Stimulated activated CD4-positive, alpha-beta T cell treated with anti-CD3 and anti-CD28 coated beads, Interleukin-15, amount 100 ng/mL, for 48 hours (primary cell): ENCODE measurements at places on chromosomes 4 and X.

- no peak for DNase-seq
These were observed 1329.1 kb downstream of the PCDH18 start for GRCh38 chr4:136203199-136203598.

GRCh38 chrX:34300871-34301270, 168.8 kb upstream of the FAM47A start:
- peak; percentile 9 for DNase-seq

GRCh38 chr4:148618856-148619255, 176.6 kb upstream of the NR3C2 start:
- no peak for DNase-seq

DNA sequence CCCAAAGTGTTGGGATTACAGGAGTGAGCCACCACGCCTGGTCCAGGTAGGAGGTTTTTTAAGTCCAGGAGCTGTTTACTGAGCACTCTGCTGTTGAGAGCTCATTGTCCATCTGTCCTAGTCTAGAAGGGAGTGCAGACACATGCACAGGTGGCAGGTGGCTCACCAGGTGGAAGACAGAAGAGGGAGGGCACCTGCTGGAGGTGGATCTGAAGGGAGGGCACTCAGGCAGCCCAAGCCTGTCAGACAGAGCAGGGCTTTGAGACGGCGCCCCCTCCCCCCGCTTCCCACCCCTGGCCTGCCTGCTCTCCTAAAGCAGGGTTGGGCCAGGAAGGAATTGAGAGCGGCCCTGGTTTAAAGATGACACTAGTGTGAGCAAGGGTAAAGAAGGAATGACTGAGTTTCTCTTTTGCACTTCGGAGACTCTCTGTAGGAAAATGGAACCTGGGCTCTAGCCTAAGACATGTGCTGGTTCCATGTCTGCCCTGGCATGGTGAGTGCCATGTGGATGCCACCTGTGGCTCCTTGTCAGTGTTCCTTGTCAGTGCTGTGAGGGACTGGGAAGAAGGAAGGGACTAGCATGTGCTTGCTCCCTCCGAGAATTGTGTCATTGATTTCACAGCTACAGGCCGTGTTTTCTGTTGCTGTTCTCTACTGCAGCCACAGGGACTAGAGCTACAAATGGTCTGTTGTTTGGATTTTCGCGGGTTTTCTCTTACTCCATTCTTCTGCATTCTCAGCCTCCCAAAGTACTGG, 108.6 kb downstream of the TNIP2 start:
- DNase-seq, result no peak

DNA sequence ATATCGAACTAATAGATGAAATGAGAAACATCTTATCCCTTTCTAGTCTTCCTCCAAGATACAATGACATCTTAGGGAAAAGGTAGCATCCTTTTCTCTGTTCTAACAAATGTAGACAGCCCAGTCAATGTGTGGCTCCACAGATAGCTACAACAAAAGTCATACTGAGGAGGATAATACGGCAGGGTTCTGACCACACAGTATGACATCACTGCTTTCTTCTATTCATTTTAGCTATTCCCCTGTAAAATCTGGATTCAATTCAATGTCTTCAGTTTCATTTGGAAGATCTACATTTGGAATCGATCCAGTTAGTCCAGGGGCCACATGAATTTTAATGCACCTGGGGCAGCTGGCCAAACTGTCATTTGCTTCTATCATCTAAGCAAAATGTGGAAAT, 51.4 kb downstream of the ENOX2 start:
- DNase-seq, result no peak

- DNase-seq, result no peak
These were observed 184.2 kb downstream of the MAML3 start for GRCh38 chr4:139969635-139970266.

DNA sequence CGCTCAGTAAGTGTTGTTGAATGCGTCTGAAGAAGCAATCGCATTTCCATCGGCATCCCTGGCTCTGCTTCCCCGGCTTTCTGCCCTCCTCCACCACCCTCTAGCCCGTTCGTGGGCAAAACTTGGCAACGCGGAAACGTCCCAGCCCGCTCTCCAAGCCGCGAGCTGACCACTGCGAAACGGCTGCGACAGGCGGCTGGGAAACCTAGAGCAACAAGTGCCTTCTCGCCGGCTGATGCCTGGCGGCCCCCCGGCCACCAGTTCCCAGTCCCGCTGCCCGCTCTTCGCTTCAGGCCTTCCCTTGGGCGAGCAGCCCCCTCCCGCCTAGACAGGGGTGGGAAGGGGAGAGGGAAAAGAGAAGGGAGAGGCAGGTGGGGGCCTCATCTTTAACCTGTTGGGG, 837 bp downstream of the CITED1 start:
- no peak for DNase-seq

DNA sequence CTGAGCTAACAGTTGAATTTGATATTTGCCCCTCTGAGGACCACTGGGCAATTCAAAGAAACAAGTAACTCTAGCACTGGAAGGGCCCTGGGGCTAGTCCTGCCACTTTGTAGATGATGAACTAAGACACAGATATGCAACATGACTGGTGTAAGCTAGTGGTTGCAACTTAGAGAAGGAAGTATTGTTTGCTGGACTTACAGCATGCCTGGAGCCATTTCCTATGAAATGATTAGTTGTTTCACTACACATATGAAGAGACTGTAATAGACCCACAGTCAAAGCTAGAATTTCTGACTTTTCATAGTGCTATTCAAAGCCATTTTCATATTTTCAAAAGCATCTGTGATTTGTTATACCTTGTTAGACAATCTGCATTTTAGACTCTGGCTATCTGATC, 96.2 kb downstream of the TSPAN7 start:
- no peak for DNase-seq

- no peak for DNase-seq
These were observed 363.1 kb upstream of the HS3ST1 start for GRCh38 chr4:11791797-11792196.

- no peak for DNase-seq
These were observed 436.5 kb upstream of the FRG1 start for GRCh38 chr4:189504220-189504619.

GRCh38 chrX:46967547-46967946, 55.3 kb downstream of the JADE3 start:
- peak; percentile 9 for DNase-seq

DNA sequence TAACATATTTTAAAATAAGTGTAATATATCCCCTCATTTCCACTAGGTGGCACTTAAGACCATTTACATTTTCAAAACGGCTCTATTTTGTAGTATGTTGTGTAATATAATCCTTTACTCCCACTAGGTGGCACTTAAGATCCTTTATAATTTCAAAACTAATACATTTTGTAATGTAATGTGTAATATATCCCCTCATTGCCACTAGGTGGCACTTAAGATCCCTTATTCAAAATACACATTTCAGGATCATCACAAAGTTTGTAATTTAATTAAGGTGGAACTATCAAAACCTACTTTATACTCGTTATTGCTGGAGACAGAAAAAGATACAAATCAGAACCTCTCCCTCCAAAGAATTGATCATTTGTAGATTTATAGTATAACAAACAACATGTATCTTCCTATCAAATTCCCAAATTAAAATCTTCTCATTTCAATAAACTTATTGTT, 132.5 kb downstream of the ARHGAP6 start:
- no peak for DNase-seq

- DNase-seq, result no peak
These were observed 6.8 kb upstream of the CDKL2 start for GRCh38 chr4:75637176-75637575.

DNA sequence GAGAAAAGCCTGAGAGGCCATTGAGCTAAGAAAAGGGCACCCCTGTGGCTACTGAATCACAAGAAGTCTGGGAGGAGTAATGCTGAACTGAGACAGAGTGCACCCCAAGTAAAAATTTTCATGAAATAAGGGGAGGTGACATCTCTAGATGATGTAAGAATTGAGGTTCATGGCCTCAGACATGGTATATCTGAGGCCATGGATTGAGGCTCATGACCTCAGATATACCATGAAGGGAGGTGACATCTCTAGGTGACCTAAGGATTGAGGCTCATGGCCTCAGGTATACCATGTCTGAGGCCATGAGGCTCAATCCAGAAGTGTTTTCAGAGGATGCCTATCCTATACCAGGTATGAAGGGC, 560.9 kb downstream of the INPP4B start:
- no peak for DNase-seq

DNA sequence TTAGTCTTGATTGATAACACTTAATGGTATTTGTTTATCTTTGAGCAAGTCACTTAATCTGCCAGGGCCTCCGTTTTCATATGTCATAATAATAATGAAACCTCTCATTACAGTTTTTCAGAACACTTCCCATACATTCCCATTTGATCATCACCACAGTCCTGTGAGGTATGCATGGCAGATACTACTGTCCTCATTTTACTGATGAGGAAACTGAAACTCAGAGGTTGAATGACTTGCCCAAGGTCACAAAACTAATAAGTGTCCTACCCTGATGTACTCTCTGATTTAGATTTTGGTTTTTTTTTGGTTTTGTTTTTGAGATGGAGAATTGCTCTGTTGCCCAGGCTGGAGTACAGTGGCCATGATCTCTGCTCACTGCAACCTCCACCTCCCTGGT, 25.7 kb downstream of the ZFX start:
- no peak for DNase-seq

- no peak for DNase-seq
These were observed 129.9 kb downstream of the SPRY1 start for GRCh38 chr4:123526511-123526910.

GRCh38 chrX:50448565-50448964, 22.1 kb downstream of the DGKK start:
- DNase-seq, result no peak

GRCh38 chr4:3720466-3720865, 45.7 kb upstream of the ADRA2C start:
- DNase-seq, result no peak

DNA sequence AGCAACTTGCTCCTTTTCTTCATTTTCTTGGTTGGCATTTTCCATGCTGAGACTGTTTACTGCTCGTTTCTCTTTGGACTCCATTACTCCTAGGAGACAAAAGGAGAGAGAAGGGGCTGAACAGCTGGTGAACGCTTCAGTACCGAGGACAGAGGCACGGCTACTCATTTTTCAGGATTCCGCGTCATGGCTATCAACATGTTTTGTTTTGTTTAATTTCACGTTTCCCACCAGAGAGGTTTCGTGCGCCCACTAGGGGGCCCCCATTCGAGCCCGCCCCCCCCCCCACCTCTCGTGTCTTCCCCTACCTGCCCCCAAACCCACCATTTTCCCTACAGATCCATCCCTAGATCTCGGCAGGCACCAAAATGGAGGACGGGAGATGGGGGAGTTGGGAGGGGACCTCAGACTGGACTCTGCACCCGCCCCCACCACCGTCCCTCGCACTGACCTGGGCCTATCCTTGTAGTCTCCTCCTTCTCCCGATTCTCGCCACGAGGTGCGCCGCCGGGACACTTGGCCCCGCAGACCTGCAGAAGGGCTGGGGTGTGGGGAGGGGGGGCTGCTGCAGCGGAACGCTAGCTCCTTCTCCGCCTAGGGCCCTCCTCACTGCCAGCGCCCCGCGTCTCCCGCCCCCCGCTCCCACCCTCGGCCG, 653 bp downstream of the BEX1 start:
- no peak for DNase-seq

DNA sequence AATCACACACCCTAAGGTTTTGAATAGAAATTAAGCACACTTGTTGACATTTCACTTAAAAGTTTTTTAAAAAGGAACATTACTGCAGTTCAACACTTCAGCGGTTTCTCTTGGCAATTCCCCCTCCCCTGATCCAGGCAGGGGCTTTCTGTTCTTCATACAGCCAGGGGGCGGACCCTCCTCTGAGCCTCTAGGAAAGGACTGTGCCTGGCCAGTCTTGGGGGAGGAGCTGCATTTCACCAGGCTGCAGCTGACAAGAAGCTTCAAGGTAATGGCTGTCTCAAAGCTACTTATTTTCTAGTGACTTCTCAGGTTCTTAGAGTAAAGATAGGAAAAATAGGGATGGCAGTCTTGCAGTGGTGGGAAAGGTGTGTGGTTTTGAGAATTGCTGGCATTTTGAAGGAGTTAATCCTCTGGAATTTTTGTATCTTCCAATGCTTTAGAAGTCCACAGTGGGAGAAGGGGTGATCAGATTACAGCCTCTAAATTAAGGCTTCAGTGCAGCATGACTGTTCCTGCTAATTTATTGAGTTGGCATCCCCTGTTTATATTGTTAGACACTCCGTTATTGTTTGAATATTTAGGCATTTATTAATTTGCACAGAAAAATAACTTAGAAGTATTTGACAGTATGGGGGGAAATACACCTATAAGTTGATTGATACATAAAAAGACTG, 33.5 kb downstream of the PWWP3B start:
- DNase-seq, result no peak

DNA sequence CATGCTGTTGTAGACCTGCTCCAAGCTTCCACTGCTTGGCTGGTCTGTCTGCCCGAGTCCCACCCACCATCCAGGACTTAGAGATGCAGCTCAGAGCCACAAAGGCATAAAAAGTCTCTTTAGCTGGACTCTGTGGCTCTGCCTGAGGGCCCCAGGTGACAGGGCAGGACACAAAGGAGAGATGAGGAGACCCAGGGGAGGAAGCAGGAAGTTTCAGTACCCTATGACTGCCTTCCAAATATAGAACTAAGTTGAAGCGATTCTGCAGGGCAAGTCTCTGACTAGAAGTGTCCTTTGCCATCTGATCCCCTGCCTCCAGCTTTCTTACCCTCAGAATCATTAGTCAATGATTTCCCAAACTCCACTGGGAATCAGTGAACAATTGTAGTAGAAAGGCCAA, 11.2 kb upstream of the CXCR3 start:
- no peak for DNase-seq

GRCh38 chr4:102935716-102936115, 66.9 kb downstream of the CISD2 start:
- DNase-seq, result no peak

- DNase-seq, result peak; percentile 10
These were observed 50.1 kb downstream of the FBXW7 start for GRCh38 chr4:152485726-152486276.

GRCh38 chrX:10254739-10255138, 98.0 kb downstream of the CLCN4 start:
- no peak for DNase-seq

- no peak for DNase-seq
These were observed 21.0 kb downstream of the MSN start for GRCh38 chrX:65688403-65688871.

DNA sequence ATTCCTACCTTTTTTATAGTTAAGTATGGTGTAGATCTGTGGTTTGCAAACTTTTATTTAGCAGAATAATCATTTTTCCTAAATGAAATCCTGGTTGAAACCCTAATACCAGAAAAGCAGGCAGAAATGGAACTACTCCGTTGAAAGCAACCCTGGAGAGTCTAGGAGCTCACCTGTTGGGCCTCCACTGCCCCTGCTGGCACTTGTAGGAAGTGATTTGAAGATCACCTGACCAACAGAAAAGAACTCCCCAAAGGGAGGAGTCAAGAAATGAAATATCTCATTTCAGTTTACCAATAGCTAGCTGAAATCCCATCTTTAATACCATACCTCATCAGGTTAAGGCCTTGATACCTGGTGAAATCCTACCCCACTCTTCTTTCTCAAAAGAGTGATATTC, 277.1 kb downstream of the KLHL13 start:
- no peak for DNase-seq
